ENCODE measurements at places on chromosomes 3 and 15.
A peak's percentile ranks its signal among the peaks of the same experiment; 100 is the strongest.

DNA sequence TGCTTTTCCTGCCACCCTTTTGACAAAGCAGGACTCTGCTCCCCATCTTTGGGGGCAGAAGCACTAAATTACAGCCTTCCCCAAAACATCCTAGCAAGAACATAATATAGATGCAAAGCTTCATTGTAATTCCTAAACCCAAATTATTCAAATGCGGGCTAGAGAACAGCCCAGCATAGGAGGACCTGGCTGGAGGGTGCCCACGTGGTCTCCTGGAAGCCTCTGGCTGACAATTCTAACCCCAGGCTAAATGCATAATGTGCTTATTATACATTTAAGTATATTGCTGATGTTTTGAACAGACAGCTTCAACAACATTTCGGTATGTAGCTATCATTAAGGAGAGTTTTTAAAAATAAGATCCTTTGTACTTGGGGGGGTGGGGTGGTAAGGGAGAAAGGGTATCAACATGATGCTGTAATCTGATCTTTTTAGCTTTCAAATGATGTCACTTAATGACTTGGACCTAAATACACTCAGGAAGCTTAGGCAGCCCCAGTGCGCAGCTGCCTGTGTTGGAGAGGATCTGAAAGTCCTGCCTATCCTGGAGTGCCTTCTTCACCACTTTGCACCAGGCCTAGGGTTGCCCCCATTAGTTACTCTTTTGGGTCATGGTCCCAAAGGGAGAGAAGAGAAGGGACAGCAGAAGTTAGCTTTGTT lies 57.2 kb upstream of the USP3 start:
- no peak for DNase-seq

GRCh38 chr3:65342084-65342683 lies 654.4 kb upstream of the ADAMTS9 start:
- no peak for DNase-seq

- no peak for DNase-seq
Observed at GRCh38 chr3:71671216-71671845, 53.9 kb downstream of the EIF4E3 start.

DNA sequence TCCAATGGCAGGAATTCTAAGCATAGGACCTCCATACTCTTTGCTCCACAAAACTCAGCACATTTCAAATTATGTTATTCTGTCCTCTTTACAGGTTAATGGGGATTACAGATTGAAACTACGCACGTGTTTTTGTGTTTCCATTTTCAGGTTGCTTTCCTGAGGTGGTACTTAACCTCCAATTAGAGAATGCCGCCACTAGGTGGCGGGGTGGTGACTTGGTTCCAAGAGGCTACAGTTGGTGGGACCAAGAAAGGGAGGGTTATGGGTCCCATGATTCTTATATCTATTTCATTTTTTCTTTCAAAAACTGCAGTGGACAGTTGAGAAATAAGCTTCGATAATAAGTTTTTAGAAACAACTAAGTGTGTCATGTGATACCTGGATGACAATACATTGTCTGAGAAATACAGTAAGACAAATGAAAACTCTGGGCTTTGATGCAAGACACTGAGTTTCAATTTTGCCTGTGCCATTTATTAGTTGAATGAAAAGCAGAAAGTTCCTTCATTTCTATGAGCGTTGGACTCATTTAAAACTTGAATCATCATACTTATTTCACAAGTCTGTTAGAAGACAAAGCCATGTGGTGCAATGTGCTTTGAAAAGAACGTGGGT lies 539.0 kb downstream of the FGF12 start:
- DNase-seq: peak; percentile 30

GRCh38 chr3:15638193-15638890 lies 36.8 kb downstream of the BTD start:
- DNase-seq: no peak

GRCh38 chr3:37503856-37504255 lies 329.5 kb upstream of the LRRFIP2 start:
- DNase-seq: no peak

DNA sequence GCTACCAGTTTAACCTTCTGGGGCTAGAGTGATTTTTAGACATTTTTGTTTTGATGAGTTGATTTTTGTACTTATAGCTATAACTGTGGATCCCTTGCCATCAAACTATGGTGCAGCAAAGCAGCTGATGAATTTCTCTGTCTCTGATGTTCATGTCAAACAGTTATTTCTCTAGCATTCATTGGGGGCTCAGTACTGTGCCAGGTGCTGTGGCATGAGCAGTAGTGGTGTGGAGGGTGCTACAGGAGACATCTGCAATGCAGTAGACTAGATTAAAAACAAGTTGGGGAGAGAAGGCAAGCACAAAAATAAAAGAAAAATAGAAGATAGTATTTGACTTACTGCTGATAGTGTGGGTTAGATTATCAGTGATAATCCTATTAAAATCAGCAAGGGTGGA lies 95.3 kb downstream of the AKAP13 start:
- DNase-seq: no peak

DNA sequence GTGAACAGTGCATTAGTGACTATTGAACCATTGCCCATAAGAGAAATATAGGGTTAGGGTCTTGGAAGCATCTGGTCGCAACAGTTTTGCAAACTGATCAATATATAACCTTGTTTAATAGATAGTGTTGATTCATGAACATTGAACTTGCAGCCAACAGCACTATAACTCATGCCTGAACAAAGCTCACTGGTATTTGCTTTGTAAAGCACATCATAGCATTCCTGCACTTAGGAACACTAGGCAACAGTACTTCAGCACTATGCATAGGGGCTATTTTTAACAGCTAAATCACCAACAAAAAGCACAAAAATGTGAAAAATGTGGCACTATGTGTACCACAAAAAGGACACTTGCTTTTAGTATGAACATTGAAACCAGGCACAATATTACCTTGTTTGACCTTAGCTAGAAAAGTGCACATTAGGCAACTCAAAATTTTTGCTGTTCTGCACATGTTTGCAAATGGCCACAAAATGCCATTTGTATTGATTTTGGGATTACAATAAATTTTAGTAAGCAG lies 68.0 kb downstream of the OXNAD1 start:
- no peak for DNase-seq

DNA sequence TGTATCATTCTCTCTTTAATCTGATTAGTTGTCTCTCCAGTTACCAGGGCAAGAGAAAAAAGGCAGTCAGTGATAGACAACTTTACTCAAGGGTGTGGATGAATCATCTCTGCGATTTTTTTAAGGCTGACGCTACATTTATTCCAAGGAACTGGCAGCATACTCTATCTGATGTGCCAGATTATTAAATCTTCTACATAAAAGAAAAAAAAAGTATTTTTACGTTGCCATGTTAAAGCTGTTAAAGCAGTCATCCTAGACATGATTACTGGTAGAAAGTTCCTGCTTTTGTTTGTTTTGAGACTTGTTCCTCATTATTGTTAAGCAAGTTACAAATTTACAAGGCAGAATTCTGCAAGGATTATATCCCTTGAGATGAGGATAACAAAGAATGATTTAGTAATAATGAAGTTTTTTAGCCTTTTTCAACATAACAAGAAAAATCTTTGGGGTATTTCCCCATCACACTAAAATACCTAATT lies 121.7 kb downstream of the CBLB start:
- DNase-seq: no peak

GRCh38 chr3:196774191-196774820 lies 34.6 kb downstream of the PAK2 start:
- no peak for DNase-seq

DNA sequence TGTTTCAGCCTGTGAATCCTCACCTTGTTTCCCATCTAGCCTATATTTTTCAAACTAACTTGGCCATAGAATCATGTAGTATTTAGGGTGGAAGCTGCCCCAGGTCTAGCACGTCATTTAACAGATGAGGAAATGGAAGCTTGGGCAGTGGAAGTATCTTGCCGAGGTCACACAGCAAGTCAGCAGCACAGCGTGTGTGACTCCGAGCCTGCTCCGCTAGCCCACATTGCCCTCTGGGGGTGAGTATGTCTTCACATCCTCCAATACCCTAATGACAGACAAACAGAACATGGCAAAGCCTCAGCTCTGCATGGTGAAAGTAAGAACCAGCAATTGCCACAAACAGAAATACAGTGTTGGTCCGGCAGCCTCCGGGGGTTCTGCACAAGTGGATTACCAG lies 2.2 kb upstream of the CCR5 start:
- DNase-seq: peak; percentile 66
